ENCODE measurements at places on chromosomes 1 and 21.

DNA sequence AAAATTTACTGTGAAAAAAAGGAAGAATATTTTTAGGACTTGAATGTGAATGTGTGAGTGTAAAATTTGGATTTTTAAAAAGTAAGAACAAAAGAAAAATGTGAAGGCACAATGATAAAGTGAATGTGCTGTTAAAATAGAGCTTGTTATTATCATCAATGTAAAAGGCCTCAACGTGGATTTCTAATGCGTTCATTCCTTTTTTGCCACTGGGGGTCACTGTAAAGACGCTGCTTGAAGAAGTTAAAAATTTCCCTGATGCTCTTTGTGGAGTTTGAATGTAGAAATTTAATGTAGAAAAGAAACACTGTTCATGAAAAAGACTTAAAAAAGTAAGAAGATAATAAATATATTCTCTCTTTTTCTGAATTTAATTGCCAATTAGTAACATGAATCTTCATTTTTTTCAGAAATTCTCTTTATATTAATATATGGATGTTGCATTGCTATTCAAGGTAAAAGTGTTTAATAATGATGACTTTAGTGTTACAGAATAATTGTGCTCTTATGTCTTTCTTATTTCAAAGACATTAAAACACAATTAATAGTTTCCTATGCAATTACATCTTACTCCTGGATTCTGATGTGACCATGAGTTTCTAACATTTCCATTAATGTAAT lies 161.5 kb downstream of the DNM3 start:
- DNase-seq: no peak

GRCh38 chr1:34101151-34101550 lies 63.9 kb downstream of the CSMD2 start:
- no peak for DNase-seq

DNA sequence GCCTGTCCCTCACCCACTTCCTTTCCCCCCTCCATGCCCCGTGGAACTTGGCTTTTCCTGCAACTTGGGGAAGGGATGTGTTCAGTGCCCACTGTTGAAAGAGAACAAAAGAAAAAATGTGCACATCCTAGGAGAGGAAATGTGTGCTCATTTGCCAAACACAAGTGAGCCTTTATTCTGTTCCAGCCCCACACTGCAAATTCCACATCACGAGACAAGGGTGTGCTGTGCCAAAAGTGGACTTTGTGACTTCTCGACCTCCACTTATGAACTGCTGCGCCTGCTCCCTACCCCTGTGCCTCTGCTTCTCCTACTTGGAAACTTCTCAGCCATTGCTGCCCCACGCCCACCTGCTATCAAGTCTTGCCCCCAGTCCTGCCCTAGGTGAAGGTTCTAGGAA lies 97.0 kb upstream of the GRIK3 start:
- no peak for DNase-seq

- DNase-seq: no peak
Observed at GRCh38 chr1:172278478-172278877, 142.0 kb upstream of the C1orf105 start.

DNA sequence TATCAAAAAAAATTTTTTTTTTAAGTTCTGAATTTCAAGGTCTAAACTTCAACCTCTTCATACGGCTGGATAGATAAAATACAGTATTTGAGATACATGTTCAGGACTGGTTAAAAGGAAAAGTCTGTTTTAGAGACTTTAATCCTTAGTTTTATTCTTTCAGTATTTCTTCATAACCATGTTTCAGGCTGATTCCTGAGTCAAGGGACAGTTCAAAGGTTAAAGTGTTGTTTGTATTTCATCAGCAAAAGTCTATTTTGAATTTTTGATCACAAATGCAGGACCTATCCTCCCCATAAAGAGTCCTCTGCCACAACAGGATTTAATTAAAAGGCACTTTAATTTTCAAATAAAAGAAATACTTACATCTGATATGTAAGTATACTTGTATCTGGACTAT lies 53.5 kb downstream of the SELENOF start:
- DNase-seq: no peak

- DNase-seq: no peak
Observed at GRCh38 chr1:17375651-17376050, 3.7 kb downstream of the PADI6 start.

GRCh38 chr1:61570191-61570590 lies 154.8 kb downstream of the TM2D1 start:
- no peak for DNase-seq

DNA sequence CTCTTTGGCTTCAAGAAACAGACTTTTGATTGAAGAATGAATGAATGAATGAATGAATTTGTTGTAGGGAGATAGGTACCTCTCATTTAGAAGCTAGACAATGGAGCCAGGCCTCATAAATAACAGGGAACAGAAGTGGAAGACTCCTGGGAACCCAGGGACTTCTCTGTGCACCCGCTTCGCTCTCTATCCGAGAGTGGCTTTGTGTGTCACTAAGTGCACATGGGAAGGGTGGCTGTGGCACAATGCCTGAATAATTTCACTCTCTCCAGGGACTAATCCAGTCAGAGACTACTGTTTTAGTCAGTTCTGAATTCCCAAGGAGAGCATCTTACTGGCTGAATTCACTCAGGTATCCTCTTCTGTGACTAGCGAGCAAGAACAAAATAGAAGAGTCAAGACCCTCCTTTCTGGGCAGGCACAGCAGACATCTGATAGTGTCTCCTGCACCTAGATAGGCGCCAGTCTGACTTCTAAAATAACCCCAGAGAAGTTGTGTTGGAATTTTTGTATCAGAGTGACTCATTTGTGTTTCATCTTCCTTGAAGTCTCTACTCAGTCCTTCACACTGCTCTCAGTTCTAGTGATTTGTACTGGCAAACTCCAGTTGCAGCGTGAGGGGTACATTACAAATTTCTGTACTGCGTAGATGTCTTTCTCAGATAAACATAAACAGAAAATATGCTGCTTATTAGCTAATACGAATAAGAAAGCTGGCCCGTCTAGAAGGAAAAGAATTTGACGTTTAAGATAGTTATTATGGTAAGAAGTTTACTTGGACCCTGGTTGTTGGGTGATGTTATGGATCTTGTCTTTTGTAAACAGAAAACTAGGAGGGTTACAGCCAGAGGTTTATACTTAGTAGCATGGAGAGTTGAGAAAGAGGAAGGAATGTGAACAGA lies 34.0 kb downstream of the BACH1 start:
- DNase-seq: no peak

- no peak for DNase-seq
Observed at GRCh38 chr1:117658676-117659075, 52.8 kb downstream of the TENT5C start.

Measured in activated CD4-positive, alpha-beta T cell treated with anti-CD3 and anti-CD28 coated beads, Interleukin-2, amount 50 U/mL, for 24 hours (primary cell).